ENCODE measurements at places on chromosomes 2 and 18.
A peak's percentile ranks its signal among the peaks of the same experiment; 100 is the strongest.

GRCh38 chr2:43333101-43333655 lies 106.8 kb upstream of the ZFP36L2 start:
- DNase-seq: no peak

GRCh38 chr2:101432411-101433181 lies 42.3 kb downstream of the RFX8 start:
- no peak for DNase-seq

- no peak for DNase-seq
Observed at GRCh38 chr2:218266316-218266979, 3.5 kb downstream of the AAMP start.

GRCh38 chr2:80246534-80246933 lies 58.0 kb downstream of the LRRTM1 start:
- DNase-seq: no peak

DNA sequence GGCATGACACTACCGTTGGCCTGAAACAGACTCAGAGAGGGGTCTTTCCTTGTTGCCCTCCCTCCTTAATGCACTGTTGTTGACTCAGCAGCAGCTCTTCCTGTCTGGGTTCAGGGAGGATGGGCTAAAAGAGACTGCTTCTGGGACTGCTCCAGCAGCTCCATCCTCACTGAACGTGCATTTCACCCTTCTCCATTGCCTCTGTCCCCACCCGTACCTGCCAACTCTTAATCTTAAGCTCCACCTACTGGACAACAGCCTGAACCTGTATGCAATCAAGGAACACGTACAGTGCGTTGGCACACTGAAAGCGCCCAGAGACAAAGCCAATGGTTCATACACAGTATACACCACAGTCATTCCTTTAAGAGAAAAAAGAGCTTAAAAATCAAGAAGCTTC lies 230.8 kb upstream of the RAB6C start:
- no peak for DNase-seq

DNA sequence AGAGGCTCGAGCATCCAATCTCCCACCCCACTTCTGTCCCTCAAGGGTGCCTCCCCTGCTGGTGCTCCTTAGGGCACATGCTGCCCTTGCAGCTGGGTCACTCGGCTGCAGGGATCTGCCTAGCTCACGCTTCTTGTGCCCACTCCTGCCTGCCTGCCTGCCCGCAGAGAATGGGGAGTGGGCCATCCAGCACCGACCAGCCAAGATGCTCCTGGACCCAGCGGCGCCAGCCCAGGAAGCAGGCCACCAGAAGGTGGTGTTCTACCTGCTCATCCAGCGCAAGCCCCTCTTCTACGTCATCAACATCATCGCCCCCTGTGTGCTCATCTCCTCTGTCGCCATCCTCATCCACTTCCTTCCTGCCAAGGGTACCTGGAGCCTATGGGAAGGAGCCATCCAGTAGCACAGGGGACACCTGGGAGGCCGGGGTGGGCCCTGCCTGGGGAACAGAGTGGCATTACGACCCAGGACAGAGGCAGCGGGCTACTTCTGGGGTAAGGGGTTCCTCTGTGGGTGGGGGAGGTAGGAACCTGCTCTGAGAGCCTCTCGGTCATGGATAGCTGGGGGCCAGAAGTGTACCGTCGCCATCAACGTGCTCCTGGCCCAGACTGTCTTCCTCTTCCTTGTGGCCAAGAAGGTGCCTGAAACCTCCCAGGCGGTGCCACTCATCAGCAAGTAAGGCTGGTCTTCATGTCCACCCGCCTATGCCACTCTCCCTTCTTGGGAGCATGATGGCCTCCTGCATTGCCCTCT lies 3.4 kb downstream of the CHRNG start:
- DNase-seq: no peak

DNA sequence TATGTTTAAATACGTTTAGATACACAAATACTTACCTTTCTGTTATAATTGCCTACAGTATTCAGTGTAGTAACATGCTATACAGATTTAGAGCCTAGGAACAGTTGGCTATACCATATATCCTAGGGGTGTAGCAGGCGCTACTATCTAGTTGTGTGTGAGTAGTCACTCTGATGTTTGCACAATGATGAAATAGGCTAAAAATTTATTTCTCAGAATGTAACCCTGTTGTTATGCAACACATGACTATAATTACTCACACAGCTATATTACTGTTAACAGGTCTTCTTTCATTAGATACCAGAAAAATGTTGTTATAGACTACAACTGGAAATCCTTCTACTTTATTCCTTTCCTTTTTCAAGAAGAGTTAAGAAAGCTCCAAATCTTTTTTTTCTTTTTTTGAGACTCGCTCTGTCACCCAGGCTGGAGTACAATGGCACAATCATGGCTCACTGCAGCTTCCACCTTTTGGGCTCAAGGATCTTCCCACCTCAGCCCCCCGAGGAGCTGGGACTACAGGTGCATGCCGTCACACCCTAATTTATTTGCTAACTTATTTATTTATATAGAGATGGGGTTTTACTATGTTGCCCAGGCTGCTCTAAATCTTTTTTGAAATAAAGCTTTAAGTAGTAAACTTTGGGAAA lies 48.5 kb downstream of the C2orf74 start:
- peak; percentile 35 for DNase-seq

DNA sequence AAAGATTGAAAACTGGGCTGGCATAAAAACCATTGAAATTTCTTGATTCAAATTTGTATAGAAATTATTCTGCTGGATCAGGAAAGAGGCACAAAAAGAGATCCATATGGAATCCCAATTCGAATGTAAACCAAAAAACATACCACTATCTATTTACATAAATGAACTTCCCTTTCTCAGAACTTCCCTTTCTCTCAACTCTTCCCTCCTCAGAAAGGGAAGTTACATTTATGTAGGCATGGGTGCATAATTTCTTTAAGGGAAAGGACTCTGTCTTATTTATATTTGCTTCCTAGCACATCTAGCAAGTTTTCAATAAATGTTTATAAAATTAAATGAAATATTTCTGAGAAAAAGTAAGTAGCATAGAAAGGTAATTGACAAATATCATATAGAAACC lies 398.1 kb upstream of the ATP5MC3 start:
- DNase-seq: no peak

DNA sequence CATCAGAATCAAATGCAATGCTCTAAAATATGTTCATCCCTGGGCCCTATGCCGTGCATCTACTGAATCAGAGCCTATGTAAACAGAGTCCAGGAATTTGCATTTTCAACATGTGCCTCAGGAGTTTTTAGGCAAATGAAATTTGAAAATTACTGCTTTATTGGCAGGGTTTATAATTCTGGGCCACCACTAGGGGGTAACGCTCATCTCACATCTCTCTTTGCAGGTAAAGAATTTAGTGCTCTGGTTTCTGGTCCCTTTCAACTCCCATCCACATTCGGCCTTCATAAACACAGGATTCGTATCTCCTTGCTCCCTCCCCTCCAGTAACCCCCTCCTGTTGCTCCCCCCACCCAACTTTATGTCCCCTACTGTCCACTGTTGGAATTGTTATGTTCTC lies 49.3 kb downstream of the LYPD6B start:
- no peak for DNase-seq

GRCh38 chr2:196435189-196435588 lies 204.3 kb upstream of the CCDC150 start:
- no peak for DNase-seq

DNA sequence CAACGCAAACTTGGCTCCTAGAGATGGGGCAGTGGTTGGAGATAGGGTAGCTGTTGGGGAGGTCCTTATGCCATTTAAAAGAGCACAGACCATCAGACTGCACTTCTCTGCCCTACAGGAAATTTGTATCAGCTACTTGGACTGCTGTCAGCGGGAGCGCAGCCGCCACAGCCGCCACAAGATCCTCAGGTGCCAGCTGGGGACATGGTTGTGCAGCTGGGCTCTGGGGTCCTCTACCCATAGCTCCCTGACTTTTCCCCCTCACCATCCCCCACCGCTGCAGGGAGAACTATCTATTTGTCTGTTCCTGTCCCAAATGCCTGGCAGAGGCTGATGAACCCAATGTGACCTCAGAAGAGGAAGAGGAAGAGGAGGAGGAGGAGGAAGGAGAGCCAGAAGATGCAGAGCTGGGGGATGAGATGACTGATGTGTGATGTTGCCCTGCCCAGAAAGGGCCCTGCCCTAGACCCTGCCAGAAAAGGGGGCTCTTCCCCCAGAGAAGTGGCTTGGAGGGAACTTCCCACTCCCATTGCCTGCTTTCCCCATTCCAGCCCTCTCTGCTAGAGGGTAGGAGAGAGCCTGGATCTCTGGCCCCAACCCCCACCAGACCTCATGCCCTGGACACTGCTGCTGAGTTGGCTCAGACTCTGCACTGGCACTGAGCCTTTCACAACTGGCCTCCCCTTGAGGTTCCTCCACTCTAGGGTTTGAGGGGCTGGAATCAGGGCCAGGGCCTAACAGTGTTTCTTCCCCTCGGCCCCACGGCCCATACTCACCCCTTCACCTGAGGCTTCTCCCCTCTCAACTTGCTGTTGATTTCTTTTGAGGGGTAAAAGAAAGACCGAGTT lies 7.3 kb downstream of the PRADC1 start:
- DNase-seq: no peak

DNA sequence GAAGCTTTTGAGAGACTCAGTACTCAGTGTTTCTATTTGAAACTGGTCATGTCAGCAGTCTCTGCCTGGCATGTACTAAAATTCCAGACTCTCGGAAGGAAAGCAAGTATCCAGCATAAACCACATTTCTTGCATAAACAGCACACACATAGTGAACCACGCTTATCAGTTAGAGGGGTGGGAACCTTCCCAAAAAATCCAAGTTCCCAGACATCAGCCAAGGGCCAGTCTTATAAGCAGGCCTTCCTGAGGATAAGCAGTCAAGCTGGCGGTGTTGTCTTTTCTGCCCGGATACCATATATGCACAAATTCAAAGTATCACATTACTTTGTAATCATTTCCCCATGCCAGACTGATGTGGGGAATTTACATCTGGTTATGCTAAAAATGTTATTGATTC lies 73.6 kb downstream of the ST6GAL2 start:
- DNase-seq: no peak

GRCh38 chr2:222450021-222450420 lies 25.7 kb downstream of the SGPP2 start:
- no peak for DNase-seq

DNA sequence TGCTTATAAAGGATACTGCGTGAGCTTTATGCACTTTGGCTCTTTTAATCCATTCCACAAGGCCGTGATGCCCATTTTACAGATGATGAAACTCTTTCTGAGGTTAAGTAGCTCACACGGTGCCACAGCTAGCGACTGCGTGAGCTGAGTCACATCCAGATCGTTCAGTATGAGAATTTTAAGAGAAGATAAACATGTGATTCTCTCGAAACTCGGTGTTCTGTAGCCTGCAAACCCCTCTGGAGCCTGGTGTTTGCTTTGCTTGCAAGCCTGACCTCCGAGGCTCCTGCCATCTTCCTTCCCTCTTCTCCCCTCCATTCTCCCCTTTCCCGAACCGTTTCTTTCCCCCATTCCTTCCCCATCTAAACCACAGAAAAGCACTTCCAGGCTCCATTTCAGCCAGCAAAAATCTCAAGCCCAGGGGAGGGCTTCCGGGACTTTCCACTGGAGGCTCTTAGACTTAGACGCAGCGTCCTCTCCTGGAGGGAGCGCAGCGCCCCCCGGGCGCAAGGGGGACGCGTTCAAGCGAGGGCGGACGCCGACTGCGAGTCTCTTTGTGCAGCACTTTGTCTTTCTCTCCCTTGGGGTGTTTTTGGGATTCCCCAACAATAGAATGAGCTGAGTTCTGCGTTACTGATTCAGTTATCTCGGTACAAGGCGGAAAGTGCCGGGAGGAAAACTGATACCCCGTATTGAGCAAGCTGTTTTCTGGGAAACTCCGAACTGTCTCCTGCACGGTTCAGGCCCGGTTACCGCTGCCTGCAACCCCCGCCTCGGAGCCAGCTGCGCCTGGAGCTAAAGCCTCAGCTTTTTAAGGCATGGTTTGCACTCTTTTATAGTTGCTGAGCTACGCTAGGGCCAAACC lies 38.0 kb downstream of the CYP1B1 start:
- no peak for DNase-seq

DNA sequence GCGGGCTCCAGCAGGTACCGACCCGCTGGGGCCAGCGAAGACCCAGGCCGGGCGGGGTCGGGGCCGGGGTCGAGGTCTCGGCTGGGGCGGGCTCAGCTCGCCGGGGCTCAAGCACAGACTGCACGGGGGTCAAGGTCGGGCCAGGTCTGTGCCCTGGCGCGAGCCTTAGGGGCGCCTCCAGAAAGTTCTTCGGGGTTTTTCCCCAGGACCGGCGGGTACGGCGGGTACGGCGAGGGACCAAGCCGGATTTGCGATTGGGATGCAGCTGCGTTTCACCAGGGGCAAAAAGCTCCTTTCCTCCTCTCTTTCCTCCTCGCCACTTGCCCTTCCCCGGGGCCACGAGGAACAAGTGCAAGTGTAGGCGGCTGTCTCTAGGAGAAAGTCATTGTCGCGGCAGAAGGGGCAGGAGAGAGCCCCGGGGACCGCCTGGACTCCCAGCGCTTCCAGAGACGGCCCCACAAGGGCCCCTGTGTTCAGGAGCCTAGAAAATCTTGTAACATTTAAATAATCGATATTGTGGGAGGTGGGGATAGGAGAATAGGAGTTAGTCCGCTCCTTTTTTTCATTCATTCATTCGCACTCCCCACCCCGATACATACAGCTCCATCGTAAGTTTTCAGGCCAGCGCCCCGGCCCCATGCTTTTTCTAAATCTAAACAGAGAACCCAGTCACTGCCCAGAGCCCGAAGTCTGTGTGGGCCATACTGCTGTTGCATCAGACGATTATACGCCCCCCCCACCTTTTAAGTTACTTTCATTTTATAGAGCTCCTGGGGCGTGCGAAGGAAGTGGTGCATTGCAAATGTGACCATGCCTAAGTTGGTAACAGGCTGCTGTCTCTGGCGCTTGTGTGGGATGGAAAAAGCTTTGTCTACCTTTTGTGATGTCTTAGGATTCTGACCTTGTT lies 679 bp downstream of the PMAIP1 start:
- DNase-seq: peak; percentile 60

- DNase-seq: peak; percentile 89
Observed at GRCh38 chr2:12317814-12318426, 398.8 kb upstream of the TRIB2 start.

DNA sequence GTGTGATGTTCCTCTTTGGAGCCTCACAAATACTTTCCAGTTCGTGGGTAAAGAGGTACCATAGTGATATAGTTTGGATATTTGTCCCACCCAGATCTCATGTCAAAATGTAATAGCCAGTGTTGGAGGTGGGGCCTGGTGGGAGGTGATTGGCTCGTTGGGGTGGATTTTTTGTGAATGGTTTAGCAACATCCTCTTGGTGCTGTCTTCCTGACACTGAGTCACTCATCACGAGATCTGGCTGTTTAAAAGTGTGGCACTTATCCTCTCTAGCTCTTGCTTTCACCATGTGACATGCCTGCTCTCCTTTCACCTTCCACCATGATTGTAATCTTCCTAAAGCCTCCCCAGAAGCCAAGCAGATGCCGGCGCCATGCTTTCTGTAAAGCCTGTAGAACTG lies 3.0 kb upstream of the CCDC93 start:
- DNase-seq: no peak

GRCh38 chr2:148252646-148253045 lies 231.8 kb downstream of the MBD5 start:
- DNase-seq: no peak

DNA sequence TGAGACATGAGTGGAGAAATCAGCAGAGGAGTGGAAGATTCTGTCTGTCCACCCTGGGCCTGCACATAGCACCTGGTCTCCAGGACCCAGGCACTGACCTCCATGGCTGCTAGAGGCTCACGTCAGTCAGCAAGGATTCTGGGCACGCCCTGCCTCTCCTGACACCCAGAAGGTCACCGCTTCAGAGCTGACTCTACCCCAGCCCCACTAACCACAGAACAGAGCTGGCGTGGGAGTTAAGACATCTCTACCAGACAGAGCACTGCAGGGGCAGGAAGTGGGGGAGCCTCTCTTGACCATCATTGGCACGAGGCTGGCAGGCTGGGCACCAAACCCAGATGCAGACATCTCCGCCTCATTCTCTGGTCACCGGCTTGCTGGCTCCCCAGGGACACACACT lies 3.0 kb downstream of the ADCY3 start:
- DNase-seq: no peak

Data from kidney glomerular epithelial cell (primary cell).